ENCODE measurements at places on chromosomes 2 and 18.

GRCh38 chr18:56789004-56789888 is 138.1 kb downstream of the WDR7 start:
- peak; percentile 38 for DNase-seq

GRCh38 chr2:36530983-36531354 is 67.0 kb downstream of the FEZ2 start:
- peak; percentile 90 for DNase-seq

DNA sequence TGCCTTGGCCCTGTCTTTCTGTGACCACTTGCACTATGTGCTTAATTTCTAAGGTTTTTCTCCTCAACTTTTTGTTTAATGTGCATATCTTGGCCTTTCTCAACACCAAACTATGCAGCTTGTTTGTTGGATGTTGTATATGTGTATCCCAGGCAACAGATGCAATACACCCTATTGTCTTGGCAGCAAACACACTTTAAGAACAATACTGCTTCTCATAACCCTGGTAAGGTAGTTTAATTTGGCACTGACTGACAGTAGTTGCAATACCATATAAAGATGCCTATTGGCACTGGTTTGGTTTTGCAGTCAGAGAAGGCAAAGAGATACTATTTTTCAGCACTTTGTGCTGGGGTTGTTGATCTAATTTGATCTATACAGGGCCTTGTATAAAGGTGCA is 360.7 kb upstream of the CWC22 start:
- DNase-seq = peak; percentile 37

- DNase-seq = no peak
Measured at GRCh38 chr2:165953306-165953654, 296 bp downstream of the TTC21B start.

- no peak for DNase-seq
Measured at GRCh38 chr2:98540536-98540935, 67.8 kb downstream of the COA5 start.

DNA sequence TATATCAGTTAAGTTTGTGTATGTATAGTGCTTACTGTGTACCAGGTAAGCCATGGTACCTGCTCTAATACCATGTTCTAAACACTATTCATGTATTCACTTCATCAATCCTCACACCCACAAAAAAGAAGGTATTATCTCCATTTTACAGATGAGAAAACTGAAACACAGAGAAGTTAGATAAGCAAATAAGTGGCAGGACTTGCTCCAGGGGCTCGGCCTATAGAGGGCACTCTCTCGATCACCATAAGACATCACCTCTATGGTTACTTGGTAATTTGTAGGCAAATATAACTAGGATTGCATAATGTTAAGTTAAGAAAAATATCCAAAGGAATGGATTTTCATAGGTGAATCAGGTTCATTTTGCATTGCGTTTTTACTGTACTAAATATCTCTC is 118.1 kb upstream of the FN1 start:
- no peak for DNase-seq

- peak; percentile 61 for DNase-seq
Measured at GRCh38 chr2:30272761-30273573, 41.6 kb downstream of the LBH start.

DNA sequence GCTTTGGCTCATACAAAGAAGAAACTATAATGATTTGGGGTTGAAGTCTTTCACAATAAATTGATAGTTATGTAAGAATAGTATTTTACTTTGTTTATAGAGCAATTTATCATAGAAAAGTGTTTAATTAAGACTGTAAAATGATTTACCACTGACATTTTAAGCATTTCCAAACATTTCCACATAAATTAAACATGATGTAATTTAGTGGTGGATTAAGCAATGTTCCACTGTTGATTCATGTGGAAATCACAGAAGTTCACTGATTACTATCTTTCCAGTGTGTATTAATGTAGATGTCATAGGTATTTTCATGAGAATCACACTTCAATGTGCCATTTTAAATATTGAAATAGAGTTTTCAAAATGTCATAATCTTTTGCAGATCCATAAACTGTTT is 40.1 kb upstream of the GRB14 start:
- peak; percentile 79 for DNase-seq
